ENCODE measurements at places on chromosomes 5 and 9. TPM values are rescaled to one million over a fixed set of nuclear protein-coding genes. Genes with fewer than 3 reads are reported as not detected.

DEPDC1B gene
- total RNA-seq: 50.8 TPM

EQTN gene
- not detected for total RNA-seq

SARDH gene
- total RNA-seq: 3.0 TPM

MYOT gene
- not detected for total RNA-seq

GRCh38 chr5:7391814-7392692 is 3.9 kb upstream of the ADCY2 start:
- H3K4me3 ChIP-seq: no peak overlapping the region
- peaks cover 3% of the 10 kb centered on the region for H3K4me1 ChIP-seq
- no peak overlapping the region for H3K27ac ChIP-seq
- peaks cover 16% of the 10 kb centered on the region for H3K27me3 ChIP-seq
- peaks cover 3% of the 10 kb centered on the region for H3K36me3 ChIP-seq

DNA sequence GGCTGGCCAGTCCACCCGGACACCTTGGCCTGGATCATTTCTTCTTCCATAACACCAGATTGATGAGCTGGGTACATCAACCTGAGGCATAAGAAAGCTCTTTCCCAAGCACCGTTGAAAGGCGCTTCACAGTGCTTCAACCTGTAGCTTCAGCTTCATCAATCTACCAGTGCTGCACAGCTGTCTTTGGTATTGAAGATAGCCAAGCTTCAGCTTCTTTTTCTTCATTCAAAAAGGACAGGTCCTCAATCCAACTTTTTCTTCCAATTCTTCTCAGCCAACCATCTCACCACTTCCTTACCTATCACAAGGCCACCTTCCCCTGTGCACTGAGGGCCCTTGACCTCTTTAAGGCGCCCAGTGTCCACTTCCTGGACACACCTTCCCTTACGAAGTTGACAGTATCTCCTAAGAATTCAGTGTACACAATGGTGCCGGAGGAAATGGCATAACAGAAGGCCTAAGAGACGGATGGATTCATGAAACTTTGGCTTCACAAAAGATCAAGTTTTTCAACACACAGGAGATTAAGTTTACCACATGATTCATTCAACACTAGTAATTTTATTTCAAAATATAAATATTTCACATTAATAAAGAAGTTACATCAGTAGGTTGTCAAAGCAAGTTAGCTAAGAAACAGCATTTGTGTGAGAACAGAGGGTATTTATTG is 1.4 kb upstream of the CTNNAL1 start:
- H3K4me3 ChIP-seq: no peak overlapping the region
- no peak for DNase-seq
- no peak overlapping the region for H3K27ac ChIP-seq
- peaks cover 25% of the 10 kb centered on the region for H3K4me1 ChIP-seq

GRCh38 chr5:57703721-57704120 is 221.1 kb upstream of the ACTBL2 start:
- no peak overlapping the region for H3K4me3 ChIP-seq
- no peaks in the 10 kb centered on the region for H3K4me1 ChIP-seq
- peaks cover 3% of the 10 kb centered on the region for H3K27me3 ChIP-seq
- no peak for DNase-seq
- H3K27ac ChIP-seq: no peak overlapping the region
- H3K36me3 ChIP-seq: no peaks in the 10 kb centered on the region

DNA sequence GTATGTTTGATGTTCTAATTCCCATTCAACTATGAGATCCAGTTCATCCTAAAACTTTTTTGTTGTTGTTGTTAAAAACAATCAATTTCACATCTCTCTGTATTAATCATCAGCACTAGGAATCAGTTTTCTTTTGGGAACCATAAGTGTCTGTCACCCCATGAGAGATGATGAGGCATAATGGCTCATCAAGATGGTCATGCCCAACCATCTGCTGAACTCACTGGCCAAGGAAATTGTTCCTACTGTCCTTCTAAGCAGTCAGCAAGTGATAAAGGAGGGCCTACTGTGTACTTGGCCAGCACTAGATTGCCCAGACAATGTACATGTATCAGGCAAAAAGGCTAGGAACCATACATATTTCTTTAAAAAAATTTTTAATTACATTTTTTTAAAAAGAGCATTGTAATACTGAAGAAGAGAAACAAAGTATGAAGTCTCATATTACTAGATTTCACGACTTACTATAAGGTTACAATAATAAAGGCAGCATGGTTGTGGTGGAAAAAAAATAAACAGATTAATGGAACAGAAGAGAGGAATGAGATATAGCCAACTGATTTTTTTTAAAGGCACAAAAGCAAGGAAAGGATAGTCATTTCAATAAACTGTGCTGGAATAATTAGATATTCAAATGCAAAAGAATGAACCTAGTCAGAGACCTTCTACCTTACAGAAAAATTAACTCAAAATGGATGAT is 458.3 kb downstream of the SPOCK1 start:
- no peaks in the 10 kb centered on the region for H3K27me3 ChIP-seq
- no peaks in the 10 kb centered on the region for H3K4me1 ChIP-seq
- H3K27ac ChIP-seq: no peak overlapping the region
- H3K4me3 ChIP-seq: no peak overlapping the region

- H3K27me3 ChIP-seq: no peaks in the 10 kb centered on the region
- H3K4me1 ChIP-seq: no peaks in the 10 kb centered on the region
- H3K27ac ChIP-seq: no peak overlapping the region
These were observed 52.4 kb upstream of the UBAC1 start for GRCh38 chr9:136013524-136014034.

DNA sequence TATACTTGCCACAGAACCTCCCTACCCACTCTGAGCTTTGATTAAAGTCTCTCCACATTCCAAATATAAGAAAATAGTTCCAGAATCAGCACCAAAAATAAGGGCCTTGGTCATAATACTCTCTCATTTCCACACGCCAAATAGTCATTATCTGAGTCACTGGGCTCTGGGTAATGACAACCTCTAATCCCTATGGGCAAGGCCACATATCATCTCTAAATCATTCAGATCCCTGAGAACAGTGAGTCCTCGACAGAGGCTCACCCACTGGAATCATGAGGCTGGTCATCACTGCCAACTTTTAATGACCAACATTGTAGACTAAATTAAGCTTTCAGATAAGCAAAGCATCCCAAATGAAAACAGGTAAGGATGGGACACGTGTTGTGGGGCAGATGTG is 28.1 kb downstream of the FAM114A2 start:
- H3K27me3 ChIP-seq: no peaks in the 10 kb centered on the region
- H3K36me3 ChIP-seq: peaks cover 10% of the 10 kb centered on the region
- no peak overlapping the region for H3K4me3 ChIP-seq
- no peak overlapping the region for H3K27ac ChIP-seq
- DNase-seq: no peak
